GM23338 (cell line): ENCODE measurements at places on chromosomes 1 and 21.

- DNase-seq = no peak
Measured at GRCh38 chr1:231676487-231676886, 49.9 kb downstream of the DISC1 start.

GRCh38 chr21:15355066-15355465 is 290.3 kb upstream of the NRIP1 start:
- no peak for DNase-seq

DNA sequence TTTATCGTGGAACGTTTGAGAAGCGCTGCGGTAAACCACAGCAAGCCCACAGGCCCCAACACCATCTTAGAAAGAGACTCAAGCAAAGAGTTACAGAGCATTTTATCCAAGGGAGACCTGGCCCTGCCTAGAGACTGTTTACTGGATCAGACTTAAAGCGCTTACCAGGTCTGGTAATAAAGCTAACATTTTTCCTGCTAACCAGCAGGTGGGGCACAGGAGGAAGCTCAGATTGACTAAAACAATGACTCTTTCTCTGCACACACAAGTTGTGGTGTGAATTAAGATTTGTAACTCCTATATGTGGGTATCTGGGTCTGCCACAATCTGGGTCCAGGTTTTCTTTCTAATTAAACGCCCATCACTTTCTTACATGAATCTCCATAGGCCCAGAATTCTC is 136.5 kb upstream of the ETS2 start:
- peak; percentile 60 for DNase-seq

DNA sequence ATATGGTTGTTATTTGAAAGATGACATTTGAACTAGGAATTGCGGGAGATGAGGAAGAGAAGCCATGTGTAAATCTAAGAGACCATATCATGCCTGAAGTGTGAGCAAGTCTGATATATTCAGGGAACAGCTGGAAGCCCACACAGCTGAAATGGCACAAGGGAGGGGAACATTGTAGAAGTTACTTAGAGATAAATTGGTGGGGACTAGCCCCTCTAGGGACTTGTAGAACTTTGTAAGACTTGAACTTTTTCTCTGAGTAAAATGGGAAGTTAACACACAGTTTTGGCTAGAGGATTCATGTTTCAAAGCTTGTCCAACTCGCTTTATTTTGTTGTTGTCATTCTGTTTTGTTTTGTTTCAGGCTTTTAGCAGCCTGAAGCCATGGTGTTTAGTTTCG is 216.4 kb downstream of the FMN2 start:
- DNase-seq = no peak

GRCh38 chr1:203049077-203049476 is 22.8 kb downstream of the PPFIA4 start:
- DNase-seq = no peak

- DNase-seq = no peak
Measured at GRCh38 chr1:10074059-10074851, 41.5 kb downstream of the UBE4B start.

GRCh38 chr1:202266061-202266765 is 72.6 kb downstream of the LGR6 start:
- DNase-seq = no peak

- peak; percentile 49 for DNase-seq
Measured at GRCh38 chr21:14072761-14073535, 137.8 kb downstream of the LIPI start.

- no peak for DNase-seq
Measured at GRCh38 chr1:42453386-42453785, 2.4 kb downstream of the ZMYND12 start.

DNA sequence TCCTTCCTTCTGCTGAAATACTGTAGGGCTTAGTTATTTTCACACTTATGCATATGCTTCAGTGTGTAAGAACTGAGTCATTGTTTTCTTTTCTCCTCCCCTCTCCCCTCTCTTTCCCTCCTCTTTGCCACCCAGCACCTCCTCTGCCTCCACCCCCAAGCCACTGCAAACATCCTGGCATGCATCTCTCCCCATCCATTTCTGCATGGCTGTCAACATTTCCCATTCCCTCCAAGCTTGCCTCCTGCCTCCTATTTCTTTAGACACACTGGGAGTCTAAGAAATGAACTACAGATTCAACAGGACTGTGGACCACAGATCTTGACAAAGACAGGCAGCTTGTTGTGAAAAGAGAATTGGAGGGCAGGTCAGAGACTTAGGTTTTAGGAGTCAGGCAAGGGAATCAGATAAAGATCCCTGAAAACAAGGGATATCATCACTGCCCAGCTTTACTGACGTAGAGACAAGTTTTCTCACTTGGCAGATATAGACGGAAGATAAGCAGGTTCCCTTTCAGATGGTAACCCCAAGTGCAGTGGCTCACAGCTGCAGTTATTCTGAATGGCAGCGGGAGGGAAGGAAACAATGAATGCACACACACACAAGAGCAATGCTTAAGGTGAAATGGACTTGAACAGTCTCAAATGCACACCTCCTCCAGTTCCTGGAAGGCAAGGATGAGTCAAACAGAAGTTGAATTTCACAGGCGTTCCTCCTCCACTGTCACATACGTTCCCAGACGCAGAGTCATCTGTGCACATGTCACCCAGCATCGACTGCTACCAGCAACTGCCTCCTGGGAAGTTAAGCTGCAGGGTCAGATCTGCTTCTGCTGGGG is 56.1 kb downstream of the HIVEP3 start:
- DNase-seq = no peak

DNA sequence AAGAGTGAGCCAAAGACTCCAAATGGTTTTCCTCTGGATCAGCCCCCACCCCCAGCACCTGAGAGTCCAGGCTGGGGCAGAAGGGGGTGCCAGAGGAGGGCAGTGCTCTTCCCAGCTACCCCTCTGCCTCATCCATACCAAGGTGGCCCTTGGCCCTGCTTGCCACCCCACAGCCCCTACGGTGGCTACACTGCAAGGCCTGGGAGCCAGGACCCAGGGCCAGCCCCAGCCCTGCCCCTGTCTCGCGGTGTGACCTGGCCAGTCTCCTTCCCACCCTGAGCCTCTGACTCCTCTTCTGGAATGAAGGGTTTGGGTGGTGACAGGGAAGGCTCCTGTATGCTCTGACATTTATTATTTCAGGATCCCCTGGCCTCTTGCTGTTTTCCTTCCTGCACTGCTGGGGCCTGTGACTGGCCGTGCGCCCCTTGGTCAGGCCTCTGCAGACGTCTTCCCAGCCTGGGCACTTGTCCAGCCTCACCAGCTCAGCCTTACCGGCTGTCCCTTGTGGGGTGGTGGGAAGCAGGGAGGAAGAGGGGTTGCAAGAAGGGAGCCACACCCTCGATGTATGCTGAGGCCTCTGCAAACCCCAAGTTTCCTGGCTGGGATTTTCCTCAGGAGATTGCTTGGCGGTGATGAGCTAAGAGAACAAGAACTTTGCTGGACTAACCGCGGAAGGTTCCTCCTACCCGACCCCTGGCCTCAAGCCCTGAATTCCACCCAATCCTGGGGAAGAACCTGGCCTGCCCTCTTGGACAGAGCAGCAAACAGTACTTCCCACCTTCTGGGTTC is 13.5 kb downstream of the ASAP3 start:
- DNase-seq = no peak

GRCh38 chr1:20732071-20732587 is 374 bp downstream of the SH2D5 start:
- peak; percentile 92 for DNase-seq

DNA sequence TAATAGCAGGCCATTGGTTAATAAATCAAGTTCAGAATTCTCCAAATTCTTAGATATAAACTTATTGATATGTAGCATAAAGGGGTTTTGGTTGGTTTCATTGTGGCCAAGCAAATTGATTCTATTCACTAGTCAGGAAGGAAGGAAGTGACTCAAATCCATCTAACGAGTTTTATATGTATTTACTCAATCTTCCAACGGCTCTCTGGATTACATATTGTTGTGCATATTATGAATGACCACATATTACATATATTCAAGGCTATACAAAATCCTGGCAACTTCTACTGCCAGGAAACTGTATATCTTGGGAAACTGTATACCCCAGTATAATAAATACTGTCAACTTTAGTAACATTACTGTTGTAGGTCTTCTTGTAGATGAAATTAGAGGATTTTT is 20.1 kb upstream of the PDE4B start:
- no peak for DNase-seq

- DNase-seq = no peak
Measured at GRCh38 chr1:226051365-226051764, 11.2 kb upstream of the H3-3A start.

DNA sequence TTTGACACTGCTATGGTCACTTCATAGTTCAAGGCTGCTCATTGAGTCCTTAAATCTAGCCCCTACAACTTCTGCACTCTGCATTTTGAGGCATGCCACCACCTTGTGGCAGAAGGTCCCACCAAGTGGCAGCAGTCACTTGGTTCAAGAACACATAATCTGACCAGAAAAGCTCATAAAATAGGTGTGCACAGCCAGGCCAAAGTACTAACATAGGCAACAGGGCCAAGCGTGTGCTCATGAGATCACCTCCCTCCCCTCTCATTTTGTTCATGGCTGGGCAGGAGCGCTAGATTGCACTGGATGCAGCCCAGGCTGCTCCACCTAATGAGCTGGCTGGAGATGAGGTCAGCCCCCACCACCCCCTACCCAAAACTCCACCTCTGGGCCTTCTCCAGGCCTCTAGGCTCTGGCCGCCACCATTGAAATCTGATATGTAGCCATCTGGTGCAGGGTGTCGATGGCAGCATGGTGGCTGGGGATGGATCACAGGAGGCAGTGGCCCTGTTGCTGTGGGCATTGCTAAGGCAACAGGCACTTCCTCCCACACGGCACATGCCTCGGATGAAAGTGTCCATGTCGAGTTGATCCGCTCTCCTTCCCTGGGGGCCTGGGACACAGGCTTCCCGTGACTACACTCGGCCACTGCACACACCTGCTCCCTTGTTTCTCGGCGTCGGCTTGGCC is 193.2 kb downstream of the TRABD2B start:
- DNase-seq = no peak

DNA sequence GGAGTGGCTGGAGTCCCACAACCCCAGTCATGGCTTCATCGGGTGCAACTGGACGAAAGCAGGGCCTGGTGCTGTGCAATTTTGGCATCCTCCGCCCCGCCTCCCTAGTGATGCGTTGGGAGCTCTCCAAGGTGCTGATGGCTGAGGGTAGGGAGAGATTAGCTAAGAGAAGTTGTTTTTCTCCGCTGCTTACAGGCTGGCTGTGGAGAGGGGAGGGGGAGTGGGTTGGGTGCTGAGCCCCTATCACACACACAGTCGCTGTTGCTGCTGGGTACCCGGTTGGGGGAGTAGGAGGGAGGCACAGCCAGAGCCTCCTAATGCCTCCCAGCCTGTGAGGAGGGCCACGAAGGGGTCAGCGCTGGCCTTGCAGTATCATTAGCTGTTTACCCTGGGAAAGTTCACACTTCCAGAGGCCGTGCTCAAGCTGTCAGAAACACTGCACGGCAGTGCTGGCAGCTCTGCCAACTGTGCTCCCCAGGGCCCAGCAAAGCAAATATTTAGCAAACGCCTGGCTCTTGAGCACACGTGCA is 110.0 kb downstream of the GRIK3 start:
- peak; percentile 94 for DNase-seq

- DNase-seq = no peak
Measured at GRCh38 chr1:225587310-225587709, 65.6 kb downstream of the ENAH start.

GRCh38 chr1:153567621-153568366 is 2.1 kb upstream of the S100A2 start:
- DNase-seq = peak; percentile 57

GRCh38 chr21:16437586-16437985 is 707.8 kb downstream of the USP25 start:
- no peak for DNase-seq

GRCh38 chr1:76668046-76668445 is 199.2 kb upstream of the ST6GALNAC5 start:
- no peak for DNase-seq

GRCh38 chr1:226276077-226276682 is 32.8 kb downstream of the LIN9 start:
- DNase-seq = no peak

DNA sequence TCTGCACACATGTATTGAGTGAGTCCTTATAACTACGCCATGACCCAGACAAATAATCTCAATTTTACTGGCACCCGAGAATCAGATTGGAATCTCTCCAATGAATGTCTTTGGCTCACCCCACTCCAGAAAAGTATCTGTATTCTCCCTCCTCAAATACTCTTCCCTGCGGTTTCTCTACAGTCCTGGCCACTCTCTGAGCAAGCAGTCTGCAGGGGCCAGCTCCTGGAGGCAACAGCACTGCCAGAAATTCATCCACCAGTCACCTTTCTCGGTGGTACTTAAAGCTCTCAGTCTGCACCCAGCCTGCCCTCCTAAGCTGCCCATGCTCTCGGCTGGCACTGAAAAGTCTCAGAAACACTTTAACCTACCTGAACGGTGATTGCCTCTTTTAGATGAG is 16.1 kb upstream of the LYST start:
- no peak for DNase-seq

DNA sequence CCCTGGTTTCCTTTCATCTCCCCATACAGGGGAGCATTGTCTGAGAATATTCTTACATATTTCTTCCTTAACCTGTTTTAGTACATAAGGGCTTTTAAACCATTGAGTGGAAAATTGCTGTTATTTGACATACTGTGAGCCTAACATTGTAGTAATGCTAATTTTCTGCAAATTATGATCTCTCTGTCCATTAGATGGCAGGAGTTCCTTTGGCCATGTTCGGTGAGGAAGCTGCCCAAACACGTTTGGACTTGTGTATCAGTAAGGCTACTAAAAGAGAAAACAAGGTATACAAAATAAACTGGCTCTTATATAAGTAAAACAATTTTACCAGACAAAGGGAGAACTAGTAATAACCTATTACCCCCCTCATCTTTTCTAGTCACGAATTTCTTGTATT is 29.2 kb downstream of the CDC7 start:
- DNase-seq = no peak
